Activated CD4-positive, CD25-positive, alpha-beta regulatory T cell (primary cell): ENCODE measurements at places on chromosomes 11 and 22.

- no peak for DNase-seq
Observed at GRCh38 chr22:22605074-22605404, 39.4 kb upstream of the GGTLC2 start.

DNA sequence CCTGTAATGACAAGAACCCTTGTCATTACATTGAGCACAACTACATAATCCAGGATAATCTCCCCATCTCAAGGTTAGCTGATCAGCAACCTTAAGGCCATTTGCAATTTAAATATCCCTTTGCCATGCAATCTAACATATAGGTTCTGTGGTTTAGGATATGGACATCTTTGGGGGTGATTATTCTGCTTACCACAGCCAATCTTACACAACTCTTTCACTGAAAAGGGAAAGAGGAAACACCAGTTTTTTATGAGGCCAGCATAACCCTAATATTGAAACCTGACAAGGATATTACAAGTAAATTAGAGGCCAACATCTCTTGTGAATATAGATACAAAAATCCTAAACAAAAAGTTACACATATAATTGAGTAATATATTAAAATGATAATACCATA, 78.5 kb downstream of the CYP2R1 start:
- DNase-seq, result no peak

DNA sequence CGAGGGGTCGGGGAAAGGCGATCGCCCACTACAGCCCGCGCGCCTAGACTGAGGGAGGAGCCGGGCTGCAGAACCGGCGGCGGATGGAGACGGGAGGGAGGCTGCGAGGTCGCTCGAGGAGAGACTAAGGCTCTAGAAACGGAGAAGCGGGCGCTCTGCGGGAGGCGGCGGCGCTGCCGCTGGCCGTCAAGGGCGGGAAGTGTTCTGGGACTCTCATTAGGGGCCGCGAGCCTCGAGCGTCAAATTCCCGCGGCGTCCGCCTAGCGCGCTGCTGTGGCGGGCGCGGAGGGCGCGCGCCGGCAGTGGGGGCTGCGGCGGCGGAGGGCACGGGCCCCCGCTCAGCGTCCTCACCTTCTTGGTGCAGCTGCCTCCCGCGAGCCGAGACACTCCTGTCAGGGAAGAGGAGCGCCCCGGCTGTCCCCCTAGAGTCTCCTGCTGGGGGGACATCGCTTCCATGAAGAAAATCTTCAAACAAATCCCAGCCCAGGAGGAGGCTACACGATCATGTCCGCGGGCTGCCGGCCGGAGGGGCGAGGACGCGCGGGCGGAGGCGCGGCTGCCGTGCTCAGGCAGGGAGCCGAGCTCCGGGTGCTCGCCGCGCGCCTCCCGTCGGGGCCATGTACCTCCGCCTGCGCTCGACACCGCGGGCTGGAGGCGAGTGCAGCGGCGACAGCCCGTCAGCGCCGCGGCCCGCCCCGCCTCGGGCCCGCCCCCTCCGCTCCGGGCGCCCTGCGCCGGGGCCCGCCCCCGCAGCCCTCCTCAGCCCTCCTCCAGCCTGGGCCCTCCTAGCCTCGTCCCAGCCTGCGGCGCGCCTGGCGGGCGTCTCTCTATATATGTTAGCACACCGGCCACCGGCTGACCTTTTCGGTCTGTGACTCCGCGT, at the start of gene ARHGAP20:
TSS of gene ARHGAP20 (minus strand) at position 662 of the 883 bp plus-strand sequence. CDS start at position 456, 206 bp downstream.
- no peak for DNase-seq

GRCh38 chr22:32499666-32500065, 25.1 kb downstream of the FBXO7 start:
- no peak for DNase-seq

DNA sequence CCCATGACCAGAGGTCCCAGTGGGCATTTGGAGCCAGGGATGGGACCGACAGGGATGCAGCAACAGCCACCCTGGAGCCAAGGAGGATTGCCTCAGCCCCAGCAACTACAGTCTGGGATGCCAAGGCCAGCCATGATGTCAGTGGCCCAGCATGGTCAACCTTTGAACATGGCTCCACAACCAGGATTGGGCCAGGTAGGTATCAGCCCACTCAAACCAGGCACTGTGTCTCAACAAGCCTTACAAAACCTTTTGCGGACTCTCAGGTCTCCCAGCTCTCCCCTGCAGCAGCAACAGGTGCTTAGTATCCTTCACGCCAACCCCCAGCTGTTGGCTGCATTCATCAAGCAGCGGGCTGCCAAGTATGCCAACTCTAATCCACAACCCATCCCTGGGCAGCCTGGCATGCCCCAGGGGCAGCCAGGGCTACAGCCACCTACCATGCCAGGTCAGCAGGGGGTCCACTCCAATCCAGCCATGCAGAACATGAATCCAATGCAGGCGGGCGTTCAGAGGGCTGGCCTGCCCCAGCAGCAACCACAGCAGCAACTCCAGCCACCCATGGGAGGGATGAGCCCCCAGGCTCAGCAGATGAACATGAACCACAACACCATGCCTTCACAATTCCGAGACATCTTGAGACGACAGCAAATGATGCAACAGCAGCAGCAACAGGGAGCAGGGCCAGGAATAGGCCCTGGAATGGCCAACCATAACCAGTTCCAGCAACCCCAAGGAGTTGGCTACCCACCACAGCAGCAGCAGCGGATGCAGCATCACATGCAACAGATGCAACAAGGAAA, 27.3 kb upstream of the L3MBTL2 start:
- no peak for DNase-seq

DNA sequence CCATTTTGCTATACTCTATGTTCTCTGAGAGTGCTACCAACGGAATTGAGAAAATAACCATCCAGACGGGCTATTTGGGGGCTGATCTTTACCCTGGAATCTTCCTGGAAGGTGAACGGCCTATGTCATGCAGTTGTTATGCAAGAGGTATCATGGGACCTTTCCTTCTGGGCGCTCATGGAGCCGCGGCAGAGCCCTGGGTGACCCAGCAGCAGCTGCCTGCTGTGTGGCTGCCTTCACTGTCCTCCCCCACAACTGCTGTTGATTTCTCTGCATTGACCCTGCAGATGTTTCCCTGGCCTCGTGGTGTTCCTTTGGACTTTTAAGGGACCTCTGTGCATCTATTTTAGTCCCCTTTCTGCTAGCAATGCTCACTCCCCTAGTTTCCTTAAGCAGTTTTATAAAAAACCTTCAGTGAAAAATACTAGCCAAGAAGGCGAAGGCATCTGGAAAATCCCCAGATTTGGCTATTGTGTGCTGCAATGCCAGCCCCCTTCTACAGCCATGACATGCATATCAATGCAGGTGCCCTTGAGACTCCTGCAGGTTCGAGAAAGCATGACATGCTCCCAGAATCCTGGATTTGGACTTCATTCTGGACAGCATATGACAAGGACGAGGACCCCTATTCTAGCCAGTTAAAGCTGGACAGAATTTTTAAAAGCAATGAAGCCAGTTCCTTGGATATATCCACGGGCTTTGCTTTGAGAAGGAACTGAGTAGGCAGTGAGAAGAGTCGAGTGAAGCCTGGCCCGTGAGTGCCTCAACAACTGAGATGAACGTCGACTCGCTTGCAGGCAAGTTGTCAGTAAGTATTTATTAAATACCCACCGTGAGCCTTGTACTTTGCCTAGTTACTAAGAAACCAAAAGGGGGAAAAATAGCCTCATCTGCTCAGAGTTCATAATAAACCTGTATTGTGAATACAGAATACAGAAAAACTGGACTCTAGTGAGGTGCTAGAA, at the start of gene SLC25A18:
TSS of gene SLC25A18 (plus strand) at position 593 of the 965 bp plus-strand sequence. CDS start 16,447 bp downstream, outside the sequence.
- DNase-seq, result no peak

- DNase-seq, result no peak
Observed at GRCh38 chr11:61682093-61682732, 2.0 kb downstream of the DAGLA start.

GRCh38 chr11:115525531-115526006, 21.4 kb upstream of the CADM1 start:
- DNase-seq, result no peak

DNA sequence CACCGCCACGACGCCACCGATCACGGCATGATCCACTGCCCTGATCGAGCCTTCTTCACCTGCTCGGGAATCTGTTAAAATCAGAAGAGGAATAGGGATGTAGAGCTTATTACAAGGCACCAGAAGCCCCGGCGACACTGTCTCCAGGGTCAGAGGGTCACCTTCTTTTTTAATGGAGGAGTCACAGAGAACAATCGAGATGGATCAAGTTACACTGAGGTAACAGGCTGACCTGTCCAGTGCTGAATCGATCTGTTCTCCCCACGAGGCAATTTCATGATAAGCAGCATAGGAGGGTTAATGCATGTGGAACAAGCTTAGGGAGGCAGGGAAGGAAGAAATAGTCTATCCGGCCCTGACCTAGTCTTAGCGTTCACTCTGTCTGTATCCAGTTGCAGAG, 325.5 kb downstream of the CADM1 start:
- no peak for DNase-seq

DNA sequence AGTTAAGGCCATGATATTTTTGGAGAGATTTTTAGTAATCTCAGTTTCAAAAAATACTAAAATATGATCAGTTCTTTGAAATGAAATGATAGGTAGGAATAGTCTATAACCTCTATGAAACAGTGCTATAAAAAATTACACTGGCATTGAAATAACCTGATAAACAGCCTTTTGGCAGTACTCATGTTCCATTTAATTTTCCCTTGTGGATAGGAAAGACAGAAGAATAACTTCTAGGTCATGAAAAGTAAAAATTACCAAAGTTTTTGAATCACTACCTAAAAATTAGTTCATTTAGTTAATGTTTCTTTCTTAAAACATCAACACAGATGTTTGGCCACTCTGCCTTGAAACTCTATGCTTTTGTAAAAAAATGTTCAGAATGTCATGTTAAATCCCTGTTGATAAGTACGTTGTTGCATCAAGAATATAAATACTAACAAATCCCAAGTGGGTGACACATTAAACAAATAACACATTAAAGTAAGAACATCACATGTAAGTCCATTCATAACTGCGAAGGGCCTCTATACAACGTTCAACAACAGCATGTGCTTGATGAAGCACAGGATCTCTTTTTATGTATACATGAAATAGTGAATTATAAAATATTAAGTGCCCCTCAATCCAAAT, 290.2 kb downstream of the SWAP70 start:
- no peak for DNase-seq

DNA sequence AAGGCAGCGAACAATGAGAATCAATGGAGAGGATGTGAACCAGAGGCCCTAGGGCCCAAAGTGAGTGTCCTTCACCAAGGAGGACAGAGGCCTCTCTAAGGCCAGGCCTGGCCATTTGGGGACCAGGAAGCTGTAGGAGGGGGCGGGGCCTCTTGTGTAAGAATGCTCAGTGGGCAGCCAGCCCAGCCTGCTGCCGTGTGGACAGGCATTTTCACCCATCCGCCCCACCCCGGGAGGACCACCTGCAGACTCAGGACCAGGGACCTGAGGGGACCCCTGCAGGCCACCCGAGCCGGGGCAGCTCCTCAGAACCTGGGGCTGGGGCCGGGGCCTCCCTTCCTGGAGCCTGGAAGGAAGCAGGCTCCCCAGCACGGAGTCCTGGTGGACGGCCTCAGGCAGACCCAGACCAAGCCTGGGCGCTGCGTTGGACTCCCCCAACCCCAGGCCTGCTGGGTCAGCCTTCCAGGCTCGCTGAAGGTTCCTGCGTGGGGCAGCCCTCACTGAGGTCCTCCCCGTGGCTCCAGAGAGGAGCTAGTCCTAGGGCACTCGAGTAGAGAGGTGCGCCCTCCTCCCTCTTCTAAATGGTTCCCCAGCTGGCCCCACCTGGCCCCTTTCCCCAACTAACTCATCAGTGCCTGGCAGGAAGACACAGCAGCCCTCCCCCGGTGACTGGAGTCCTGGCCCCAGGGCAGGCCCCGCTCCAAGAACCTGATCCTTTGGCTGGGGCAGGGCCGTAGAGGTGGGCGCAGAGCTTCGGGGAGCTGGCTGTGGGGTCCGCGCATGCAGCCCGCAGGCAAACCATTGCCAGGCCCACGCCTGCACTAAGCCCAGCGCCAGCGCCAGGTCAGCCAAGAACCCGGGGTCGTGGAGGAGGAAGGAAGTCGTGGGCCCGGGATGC, 1.5 kb upstream of the TRABD start:
- DNase-seq, result no peak

GRCh38 chr11:27061461-27061821, 20.8 kb downstream of the BBOX1 start:
- no peak for DNase-seq

- DNase-seq, result no peak
Observed at GRCh38 chr11:95788921-95789505, 569 bp downstream of the FAM76B start.

DNA sequence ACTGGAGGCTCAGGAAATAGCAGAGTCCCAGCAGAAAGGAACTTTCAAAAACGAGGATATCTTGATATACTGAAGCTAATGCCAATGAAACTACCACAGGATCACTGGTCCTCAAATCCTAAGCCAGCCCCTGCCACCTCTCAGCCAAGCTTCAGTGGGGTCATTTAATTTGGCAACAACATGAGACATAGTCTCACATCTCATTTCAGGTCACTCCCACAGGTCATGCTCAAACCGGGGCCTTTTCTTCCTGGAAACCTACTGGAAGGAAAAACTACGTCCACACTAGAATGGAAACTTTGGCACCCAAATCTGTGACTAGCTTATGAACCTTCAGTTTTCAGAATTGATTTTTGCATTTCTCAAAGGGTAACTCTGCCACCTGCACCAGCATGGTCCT, 61.9 kb upstream of the CYP2D6 start:
- DNase-seq, result no peak

GRCh38 chr11:129932381-129933067, 37.1 kb upstream of the NFRKB start:
- DNase-seq, result no peak

GRCh38 chr22:32804531-32805360, 3.2 kb downstream of the TIMP3 start:
- DNase-seq, result no peak

GRCh38 chr11:63873311-63873710, 34.4 kb downstream of the MARK2 start:
- DNase-seq, result no peak

GRCh38 chr11:77592727-77593126, 3.0 kb downstream of the AQP11 start:
- DNase-seq, result no peak

DNA sequence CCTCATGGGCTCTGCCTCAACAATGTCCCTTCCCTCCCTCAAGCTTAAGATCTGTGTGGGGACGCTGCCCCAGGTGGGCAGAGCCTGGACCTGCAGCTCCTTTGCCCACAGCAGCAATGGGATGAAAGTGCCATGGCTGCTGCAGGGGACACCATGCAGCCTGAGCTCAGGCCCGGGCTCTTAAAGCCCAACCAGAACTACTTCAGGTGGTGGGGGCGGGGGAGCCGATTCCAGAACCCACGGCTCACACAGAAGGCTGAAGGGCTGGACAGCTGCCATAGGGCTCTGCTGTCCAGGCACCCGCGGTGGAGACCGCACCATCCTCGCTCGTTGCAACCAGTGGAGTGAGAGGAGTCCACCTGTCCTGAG, 12.5 kb downstream of the CHID1 start:
- DNase-seq, result no peak

GRCh38 chr11:42255906-42256305, 796.5 kb upstream of the LRRC4C start:
- no peak for DNase-seq

DNA sequence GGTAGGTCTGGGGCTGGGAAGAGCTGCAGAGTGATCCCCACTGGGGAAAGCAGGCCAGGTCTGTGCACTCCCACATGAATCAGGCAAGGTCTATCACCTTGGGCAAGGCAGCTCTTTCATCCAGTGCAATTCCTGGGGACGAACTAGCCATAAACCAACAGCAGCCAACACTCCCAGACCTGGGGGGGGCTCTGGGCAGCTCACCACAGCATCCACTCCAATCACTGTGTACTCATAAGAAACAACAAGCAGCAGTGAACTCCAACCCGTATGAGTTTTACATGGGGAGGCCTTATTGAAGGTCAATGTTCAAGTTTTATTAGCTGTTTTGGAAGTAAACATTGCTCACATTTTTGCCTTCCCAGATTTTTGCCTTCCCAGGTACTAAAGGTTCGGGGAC, 157.4 kb upstream of the NAV2 start:
- no peak for DNase-seq
